ENCODE measurements at places on chromosomes 1 and 21.

- no peak for DNase-seq
Measured at GRCh38 chr1:58649555-58649954, 50.3 kb downstream of the MYSM1 start.

- DNase-seq, result no peak
Measured at GRCh38 chr1:119361620-119362344, 6.8 kb upstream of the HAO2 start.

DNA sequence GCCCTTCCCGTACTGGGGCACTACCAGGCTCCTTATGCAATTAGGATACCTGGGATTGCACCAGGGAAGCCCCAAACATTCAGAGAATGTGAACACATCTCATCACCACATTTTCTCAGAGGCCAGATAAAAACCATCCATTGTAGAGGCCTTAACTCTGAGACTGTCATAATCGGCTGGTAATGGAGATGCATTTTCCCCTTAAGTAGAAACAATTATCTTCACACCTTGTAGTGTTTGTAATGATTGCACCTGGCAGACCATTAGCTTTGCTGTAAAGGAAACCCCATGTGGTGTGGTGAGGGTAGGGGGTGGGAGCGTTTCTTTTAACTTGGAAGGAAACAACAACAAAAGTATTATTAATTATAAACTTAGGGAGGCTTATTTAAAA is 90.0 kb upstream of the TLR5 start:
- no peak for DNase-seq

- DNase-seq, result no peak
Measured at GRCh38 chr1:66256629-66257572, 277.1 kb upstream of the SGIP1 start.

GRCh38 chr1:42117214-42117613 is 36.0 kb upstream of the GUCA2B start:
- no peak for DNase-seq

DNA sequence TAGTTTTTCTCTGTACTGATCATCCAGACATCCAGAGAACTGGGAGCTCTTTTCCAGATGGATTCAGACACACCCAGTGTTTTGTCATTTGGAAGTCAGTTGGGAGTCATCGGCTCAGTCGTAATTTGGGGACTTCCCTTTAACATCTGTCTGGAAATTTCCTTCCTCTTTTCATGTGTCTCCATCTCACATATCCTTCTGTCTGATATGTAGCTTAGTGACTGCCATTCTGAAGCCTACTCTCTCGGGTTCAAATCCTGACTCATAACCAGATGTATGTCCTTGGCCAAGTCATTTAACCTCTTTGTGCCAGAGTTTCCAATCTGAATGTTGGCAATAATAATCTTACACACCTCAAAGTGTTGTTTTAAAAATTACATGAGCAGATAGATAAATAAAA is 3.0 kb downstream of the MORC3 start:
- DNase-seq, result no peak

DNA sequence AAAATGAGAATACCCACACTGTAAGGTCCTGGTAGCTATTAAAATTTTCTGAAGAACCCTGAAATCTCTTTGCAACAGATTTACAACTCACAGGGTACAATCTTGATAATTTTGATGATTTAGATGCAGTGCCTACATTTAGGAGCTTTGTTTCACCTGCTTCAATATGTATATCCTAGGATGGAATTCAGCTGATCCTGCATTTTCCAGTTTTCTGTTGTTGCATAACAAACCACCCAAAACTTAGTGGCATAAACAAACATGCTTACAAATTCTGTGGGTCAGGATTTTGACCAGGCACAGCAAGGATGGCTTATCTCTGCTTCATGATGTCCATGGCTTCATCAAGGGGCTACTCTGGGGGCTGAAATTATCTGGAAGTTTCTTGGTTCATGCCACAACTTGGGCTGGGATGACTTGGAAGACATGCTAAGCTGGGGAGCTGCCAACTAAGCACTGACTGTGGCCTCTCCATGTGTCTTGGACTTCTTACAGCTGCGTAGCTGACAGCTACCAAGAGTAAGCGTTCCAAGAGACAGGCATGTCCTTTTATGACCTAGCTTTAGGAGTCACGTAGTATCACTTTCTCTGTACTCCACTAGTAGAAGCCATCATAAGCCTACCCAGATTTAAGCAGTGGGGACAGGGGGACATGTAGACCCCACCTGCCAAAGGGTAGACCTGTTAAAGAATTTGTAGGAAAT is 108.5 kb downstream of the CACHD1 start:
- DNase-seq, result no peak

- DNase-seq, result no peak
Measured at GRCh38 chr1:117734403-117734802, 128.6 kb downstream of the TENT5C start.

- DNase-seq, result no peak
Measured at GRCh38 chr1:78721136-78721535, 71.5 kb downstream of the IFI44 start.

- no peak for DNase-seq
Measured at GRCh38 chr21:43190951-43191350, 22.1 kb downstream of the CRYAA start.

DNA sequence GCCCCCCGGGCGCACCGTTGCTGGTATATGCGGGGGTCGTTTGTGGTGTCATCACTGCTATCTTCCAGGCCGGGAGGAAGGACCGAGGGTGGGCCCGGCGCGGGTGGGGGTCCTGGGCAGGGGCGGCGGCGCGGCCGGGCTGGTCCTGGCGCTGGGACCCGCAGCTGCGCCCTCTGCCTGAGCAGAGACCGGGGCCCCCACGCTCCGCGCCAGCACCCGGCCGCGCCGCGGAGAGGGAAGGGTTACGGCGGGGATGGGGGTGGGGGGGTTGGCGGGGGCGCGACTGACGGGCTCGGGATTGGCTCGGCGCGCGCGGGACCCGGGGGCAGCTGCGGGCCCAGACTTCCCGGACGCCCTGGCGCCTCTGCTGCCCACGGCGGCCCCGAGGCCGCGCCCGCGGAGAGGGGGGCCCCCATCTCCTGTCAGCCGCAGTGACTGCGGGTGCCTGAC is 13.8 kb upstream of the SAMD11 start:
- no peak for DNase-seq

DNA sequence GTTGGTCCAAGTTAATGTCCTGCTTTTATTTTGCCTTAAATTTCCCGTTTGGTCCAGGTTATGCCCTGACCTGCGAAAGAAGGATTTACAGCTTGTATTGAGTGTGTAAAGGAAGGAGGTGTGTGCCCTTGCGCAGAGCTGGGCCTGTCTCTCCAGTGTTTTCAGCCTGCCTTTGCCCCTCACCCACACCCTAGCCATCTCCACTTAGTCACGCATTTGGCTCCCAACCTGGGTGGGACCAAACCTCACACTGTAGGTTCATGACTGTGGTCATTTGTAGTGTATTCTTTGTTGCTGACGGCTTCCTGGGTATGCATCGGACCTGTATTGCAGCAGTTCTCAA is 572 bp upstream of the SRSF10 start:
- no peak for DNase-seq

GRCh38 chr1:27542463-27543273 is 52.7 kb upstream of the WASF2 start:
- DNase-seq, result no peak

DNA sequence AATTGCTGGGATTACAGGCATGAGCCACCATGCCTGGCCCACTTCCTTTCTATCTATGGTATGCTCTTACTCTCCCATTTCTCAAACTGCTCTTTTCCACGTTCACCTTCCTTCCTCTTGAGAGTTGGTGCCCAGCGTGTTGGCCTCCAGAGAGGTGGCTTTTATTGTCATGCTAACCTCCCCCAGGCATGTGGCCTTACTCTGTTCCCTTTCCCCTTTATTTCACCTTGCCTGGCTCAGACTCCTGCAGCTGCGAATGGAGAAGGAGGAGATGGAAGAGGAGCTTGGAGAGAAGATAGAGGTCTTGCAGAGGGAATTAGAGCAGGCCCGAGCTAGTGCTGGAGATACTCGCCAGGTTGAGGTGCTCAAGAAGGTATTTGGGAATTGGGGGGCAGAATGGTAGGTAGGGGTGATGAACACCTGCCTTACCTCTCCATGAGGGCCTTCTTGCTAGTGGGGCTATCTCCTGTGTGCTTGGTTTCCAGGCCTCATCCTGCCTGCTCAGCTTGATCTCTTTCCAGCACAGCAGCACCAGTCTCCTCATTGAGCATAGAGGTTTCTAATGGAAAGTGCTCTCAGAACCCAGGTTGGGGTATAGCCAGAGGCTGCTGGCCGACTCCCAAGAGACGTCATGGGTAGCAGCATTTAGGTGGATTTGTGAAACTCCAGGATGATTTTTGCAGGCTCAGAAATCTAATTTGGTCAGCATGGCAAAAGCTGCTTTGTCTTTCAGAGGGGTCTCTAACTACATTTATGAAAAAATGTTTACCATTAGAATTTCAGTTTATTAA is 13.2 kb upstream of the TUFT1 start:
- no peak for DNase-seq

GRCh38 chr1:24294228-24294672 is 24.9 kb upstream of the GRHL3 start:
- peak; percentile 88 for DNase-seq

GRCh38 chr1:111252786-111253185 is 25.3 kb downstream of the CHI3L2 start:
- DNase-seq, result no peak

GRCh38 chr1:215056584-215056983 is 26.0 kb upstream of the KCNK2 start:
- no peak for DNase-seq

GRCh38 chr1:156619582-156619955 is 354 bp downstream of the HAPLN2 start:
- DNase-seq, result no peak

GRCh38 chr1:166307261-166308188 is 140.7 kb upstream of the FAM78B start:
- DNase-seq, result no peak
